Pulmonary artery endothelial cell (primary cell): ENCODE measurements at places on chromosomes 6 and 20.

- DNase-seq: no peak
These were observed 67.8 kb upstream of the EDN3 start for GRCh38 chr20:59232618-59233017.

DNA sequence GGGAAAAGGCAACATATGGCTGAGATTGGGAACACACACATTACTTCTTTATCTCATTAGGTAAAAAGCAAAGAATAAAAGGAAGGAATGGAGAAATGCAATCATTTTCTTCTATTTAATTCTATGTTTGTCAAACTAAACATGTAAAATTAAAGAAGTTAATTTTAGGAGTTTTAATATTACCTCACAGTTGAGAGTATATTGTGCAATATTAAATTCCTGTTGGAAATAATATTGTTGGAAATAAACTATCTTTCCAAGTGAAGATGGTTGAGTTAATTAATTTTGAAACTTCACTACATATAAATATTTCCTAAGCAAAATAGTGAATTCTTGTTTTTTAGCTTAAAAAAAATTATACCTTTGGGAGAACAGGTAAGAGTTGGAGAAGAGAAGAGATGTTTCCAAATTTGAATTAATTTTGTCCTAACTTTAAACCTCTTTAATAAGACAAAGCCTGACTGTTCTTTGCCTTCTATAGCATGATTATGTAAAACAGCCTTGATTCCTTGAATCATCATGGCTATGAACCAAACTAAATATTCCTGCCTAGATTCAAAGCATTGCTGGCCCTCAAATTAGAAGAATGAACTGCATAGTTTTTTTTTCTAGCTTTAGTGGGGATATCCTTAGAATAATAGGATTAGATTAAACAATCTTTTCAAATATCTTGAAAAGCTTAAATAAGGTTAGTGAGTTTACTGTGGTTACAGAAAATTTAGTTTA is 1349.1 kb upstream of the ADGRB3 start:
- DNase-seq: no peak

DNA sequence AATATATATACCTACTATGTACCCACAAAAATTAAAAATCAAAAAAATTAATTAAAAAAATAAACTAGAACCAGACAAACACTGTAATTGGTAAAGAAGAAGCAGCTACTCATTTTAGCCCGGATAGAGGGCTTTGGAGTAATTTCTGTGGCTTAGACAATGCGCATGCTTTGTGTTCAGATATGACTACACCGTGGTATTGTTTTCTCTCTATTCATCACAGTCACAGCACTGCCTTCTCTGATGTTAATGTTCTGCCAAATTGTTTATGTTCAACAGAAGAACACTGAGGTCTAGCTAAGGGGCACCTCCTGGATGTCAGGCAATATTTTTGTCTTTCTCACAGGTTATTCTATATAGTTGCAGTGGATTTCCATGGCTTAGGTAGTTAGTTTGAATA is 77.5 kb upstream of the GJE1 start:
- no peak for DNase-seq

DNA sequence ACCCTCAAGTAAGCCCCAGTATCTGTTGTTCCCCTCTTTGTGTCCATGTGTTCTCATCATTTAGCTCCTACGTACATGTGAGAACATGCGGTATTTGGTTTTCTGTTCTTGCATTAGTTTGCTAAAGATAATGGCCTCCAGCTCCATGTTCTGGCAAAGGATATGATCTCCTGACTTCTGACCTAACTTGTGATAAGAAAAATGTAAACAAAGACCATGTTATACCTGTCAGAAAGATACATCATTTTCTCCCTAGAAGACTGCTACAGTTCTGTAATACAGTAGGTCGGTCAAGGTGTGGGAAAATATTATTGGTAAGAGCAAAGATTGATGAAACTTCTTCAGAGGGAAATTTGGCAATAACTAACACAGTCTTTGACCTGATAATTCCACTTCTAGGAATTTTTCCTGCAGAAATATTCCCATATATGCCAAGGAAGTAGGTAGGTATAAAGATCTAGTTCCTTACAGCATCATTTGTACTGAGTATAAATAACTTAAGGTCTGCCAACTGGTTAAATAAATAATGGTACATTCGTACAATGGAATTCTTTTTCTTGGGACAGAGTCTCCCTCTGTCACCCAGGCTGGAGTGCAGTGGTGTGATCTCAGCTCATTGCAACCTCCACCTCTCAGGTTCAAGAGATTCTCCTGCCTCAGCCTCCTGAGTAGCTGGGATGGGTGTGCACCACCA is 19.1 kb upstream of the FKBP5 start:
- no peak for DNase-seq

- DNase-seq: peak; percentile 17
These were observed 14.8 kb downstream of the FAXC start for GRCh38 chr6:99334526-99335127.

DNA sequence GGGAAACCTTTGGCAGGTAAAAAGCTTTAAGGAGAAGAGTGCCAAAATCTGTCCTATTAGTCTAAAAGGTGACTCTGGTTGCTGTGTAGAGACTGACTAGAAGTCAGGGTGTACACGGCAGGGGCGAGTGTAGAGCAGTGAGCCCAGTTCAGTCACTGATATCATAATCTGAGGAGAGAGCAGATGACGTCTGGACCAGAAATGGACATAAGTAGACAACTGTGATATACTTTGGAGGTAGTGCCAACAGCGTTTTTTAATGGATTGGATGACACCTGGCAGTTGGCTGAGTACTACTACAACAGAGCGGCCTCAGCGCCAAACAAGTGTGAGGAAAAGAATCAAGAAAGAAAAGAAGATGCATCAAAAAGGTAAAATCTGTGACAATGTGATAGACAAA is 76.0 kb downstream of the MAP7 start:
- DNase-seq: no peak

DNA sequence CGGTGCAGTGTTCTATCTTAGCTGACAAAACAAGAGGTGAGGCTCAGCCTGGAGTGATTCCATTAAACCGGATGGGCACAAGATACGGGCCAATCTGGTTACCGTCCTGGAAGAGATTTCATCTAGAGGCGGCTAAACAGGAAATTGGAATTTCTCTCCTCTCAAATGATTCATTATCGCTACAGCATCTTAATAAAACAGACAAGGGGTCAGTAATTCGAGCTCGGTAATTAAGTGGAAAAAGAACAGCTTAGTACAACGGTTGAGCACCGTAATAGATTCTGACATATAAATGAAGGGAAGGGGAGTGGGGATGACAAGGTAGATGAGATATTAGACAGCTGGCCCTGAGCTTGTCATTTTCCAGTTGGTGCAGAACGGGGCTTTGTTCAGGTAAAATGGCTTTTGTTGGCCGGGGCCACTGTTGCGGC is 137.2 kb downstream of the EDN3 start:
- no peak for DNase-seq

DNA sequence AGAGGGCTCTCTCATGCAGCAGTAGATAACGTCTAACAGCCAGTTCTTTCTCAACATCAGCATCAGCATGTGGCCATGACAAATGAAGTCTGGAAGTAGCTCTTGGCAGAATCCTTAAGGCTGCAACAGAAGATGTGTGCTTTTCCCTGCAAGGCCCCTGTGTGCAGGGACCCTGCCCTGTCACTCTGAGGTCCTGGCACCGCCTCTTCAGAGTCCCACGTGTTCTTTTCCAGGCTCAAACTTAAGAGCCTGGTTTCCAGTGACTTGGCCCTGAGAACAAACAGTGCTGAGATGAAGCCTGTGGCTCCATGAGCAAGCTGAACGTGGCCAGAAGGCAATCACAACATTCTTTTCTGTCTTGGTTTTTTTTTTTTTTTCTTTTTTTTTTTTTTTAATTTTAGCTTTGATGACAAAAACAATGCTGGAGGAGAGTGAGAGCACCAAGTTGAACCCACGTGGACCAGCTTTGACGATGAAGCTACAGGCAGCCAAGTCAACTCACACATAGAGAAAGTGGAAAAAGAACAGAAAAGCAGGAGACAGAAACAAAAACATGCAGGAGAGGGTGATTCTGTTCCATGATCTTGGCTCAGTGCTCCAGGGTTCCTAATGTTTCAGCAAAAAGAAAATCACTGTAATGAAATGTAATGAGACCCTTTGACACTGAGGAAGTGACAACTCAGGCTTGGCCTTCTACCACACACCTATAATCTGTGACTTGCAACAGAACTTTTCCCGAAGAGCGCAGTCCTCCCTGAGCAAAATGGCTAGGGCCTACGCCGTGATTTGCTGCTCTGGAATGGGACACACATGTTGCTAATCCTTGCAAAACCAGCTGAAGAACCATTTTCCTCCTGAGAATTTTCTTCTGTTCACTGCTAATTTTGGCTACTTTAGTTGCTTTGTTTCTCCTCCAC is 86.1 kb downstream of the FOXC1 start:
- no peak for DNase-seq

- no peak for DNase-seq
These were observed 14.6 kb downstream of the CCM2L start for GRCh38 chr20:32024683-32025295.

GRCh38 chr6:34370361-34370760 is 22.1 kb downstream of the NUDT3 start:
- peak; percentile 69 for DNase-seq

DNA sequence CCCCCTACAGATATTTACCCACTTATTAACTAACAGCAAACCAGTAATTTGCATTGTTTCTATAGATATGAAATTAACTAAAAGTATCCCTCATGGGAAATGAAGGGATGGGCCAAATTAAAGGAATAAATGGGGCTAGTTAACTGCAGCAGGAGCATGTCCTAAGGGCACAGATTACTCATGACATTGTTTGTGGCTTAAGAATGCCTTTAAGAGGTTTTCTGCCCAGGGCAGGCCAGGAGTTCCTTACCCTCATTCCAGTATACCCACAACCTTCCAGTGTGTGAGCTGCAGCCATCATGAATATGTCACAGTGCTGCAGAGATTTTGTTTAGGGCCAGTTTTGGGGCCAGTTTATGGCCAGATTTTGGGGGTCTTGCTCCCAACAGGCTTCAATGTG is 1101.9 kb downstream of the PRIM2 start:
- no peak for DNase-seq

DNA sequence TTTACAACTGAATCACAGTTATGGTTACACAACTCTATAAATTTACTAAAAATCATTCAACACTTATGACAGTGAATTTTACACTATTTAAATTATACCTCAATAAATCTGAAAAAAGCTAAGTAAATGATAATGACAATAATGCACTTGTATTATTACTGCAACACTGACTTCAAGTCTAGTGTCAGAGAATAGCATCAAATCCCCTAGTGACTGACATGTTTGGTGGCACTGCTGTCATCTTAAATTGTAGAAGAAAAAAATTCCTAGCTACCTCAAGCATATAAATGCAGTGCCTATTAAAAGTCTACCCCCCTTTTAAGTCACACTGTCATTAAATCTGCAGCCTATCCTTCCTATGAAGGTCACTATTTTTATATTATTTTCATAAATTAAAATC is 189.4 kb upstream of the RUNX2 start:
- DNase-seq: no peak

GRCh38 chr20:19284400-19285178 is 72.1 kb downstream of the SLC24A3 start:
- DNase-seq: no peak

DNA sequence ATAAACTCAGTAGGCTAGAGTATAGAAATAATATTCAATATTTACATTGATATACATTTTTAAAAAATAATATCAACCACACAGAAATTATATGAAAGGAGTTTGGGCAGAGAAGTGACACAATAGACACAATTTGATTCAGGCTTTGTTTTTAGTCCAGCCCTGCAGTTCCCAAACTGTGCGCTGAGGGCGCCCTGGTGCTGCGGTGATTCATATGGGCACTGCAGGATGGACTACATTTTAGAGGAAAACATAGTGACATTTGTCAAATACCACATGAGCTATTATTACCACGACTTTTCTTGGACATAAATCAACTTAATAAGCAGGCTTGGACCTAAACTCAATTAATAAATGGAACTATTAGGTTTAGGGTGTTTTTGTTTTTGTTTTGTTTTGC is 364.3 kb upstream of the ID4 start:
- no peak for DNase-seq

DNA sequence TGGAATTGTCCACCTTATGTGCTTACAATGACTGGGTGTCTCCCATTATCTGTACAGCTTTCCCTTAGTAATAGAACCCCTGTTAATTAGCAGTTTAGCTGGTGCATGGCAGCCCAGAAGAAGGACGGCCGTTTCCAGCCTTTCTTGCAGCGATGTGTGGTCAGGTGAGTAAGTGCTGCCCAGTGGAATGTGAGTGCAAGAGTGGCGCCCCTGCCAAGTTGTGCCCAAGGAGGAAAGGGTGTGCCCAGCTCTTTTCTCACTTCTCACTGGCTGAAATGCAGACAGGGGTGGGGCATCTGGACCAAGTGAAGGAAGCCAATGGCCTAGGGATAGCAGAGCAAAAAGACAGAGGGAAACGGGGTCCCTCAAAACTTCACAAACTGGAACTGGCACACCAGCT is 296.8 kb downstream of the PREX1 start:
- DNase-seq: no peak

DNA sequence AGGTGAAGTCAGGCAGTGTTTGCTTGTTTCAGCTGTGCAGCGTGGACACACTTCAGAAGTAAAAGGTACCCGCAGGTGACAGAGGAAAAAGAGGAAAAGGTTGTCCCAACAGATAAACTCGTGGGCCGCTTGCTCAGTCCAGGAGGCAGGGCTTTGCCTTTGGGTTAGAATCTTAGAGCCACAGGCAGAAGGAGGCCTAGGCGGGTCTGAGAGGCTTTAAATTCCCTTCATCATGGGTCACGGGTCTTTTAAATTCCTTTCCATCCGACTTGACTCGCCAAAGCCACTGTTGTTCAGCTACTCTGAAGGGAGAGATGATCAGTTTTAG is 48.2 kb downstream of the AGPAT4 start:
- DNase-seq: no peak

DNA sequence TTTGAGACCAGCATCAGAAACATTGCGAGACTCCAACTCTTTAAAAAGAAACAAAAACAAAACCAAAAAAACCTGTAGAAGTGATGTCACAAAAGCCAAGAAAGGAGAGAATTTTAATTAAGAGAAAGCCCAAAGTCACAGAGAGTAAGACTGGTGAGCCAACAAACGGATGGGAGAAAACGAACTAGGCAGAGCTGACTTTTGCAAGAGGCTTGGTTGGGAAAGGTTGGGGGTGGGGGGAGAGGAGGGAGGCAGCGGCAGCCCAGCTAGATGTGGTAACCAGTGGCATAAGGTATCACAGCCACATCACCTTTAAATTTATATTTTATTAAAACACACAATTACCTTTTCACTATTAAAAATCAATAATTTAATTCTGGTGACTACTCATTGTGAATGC is 23.5 kb downstream of the NOL7 start:
- no peak for DNase-seq
